ENCODE measurements at places on chromosomes 1 and 21.

- no peak for DNase-seq
Observed at GRCh38 chr1:178541829-178542553, 29.1 kb downstream of the TEX35 start.

- no peak for DNase-seq
Observed at GRCh38 chr1:171248302-171248701, at the start of gene FMO1. Gene FMO1, plus strand, starts transcription at chr1:171248494. Its CDS starts 9,594 bp downstream, at chr1:171258088.

GRCh38 chr1:184160236-184160635, 108.7 kb downstream of the TSEN15 start:
- DNase-seq = no peak

DNA sequence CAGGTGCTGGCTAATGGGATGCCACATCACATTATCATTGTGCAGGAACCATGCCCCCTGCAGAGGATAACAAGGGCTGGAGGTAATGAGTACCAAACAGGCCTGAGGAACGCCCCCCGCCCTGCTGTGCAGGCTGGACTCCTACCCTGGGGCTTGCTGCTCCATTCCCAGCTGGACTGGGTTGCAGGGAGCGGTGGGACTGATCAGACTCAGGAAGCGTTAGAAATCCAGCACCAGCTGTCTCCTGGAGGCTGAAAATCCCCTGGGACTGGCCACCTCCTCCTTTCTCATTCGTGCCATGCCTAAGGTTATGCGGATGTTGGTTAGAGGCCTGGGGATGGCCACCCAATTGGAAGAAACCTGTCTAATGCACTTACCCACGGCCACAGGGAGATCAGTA, 36.9 kb upstream of the POU3F1 start:
- no peak for DNase-seq

- no peak for DNase-seq
Observed at GRCh38 chr1:167937709-167938010, 788 bp upstream of the MPC2 start.

DNA sequence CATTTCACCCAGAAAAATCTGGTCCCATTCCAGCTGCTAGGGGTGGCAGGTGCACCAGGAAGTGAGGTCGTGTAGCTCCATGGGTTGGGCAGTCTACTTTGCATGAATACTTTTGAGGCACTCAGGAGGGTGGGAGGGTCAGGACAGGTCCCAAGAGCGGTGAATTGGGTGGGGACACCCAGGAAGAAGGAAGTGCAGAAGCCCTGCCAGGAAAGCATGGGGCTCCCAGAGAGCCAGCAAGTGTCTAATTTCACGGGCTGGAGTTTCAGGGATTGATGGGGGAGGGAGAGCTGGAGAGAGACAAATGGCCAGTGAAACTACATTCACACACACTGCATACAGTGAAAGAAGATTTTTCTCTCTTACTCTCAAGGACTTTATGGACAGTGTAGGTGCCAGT, 137.8 kb downstream of the GALNT2 start:
- no peak for DNase-seq
